SHP77 (cell line): ENCODE measurements at places on chromosomes 4 and X.

- no peak for DNase-seq
These were observed 55.8 kb upstream of the NSUN7 start for GRCh38 chr4:40693946-40694345.

DNA sequence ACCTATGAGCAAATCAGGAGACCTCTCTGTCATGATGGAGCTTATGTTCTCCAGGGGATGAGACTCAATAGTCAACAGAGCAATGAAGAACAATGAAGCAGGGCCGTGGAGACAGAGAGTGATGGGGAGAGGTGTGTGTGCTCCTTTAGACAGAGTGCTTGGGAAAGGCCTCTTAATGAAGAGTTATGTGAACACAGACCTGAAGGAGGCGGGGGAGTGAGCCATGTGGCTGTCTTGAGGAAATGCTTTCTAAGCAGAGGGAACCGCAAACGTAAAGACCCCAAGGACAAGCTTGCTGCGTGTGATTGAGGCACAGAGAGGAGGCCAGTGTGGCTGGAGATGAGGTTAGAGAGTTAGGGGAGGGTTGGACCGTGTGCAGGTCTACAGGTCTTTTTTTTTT lies 53.1 kb downstream of the CHRNA9 start:
- DNase-seq: no peak

GRCh38 chrX:151714362-151714761 lies 1.5 kb upstream of the FATE1 start:
- DNase-seq: no peak

GRCh38 chr4:70158576-70158975 lies 4.5 kb downstream of the PRR27 start:
- no peak for DNase-seq

DNA sequence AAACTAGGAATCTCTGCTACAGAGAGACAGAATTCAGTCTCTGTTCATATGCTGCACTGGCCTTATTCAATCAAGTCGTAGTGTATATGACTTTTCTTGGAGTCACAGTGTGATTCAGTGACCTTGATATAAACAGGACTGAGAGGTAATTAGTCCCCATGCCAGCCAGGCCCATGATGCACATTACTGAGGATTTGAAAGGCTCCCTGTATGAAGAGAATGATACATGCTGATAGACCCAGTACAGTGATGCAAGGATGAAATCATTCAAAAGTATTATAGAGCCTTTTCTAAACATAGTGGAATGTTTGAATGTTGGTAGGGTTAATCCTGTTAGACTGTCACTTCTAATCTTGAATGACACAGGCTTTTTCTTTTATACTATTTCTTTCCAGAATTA lies 34.1 kb downstream of the ANXA3 start:
- DNase-seq: no peak

GRCh38 chr4:34280131-34280530 lies 1964.2 kb downstream of the ARAP2 start:
- no peak for DNase-seq
